Hematopoietic multipotent progenitor cell (in vitro differentiated cells): ENCODE measurements at places on chromosomes 13 and 19. TPM values are rescaled to one million over a fixed set of nuclear protein-coding genes. Genes with fewer than 3 reads are reported as not detected.

Gene PSG1
- total RNA-seq: not detected

Gene MIDN
- total RNA-seq: 64.9 TPM

Gene LILRB3
- 1.1 TPM for total RNA-seq

Gene ZNF480
- 3.2 TPM for total RNA-seq

Gene SWSAP1
- 4.6 TPM for total RNA-seq

Gene ZFP82
- 3.0 TPM for total RNA-seq

Gene RSPH6A
- total RNA-seq: 0.27 TPM

Gene ZNF534
- under 0.01 TPM for total RNA-seq

Gene LYL1
- total RNA-seq: 305 TPM

Gene PLEKHA4
- total RNA-seq: 10.8 TPM

Gene CASP14
- not detected for total RNA-seq

Gene CBY2
- not detected for total RNA-seq

Gene ZNF700
- 4.3 TPM for total RNA-seq

Gene CERS1
- 0.27 TPM for total RNA-seq

Gene CYP4F12
- total RNA-seq: 0.27 TPM

Gene FBXO17
- total RNA-seq: 0.27 TPM

Gene MEDAG
- not detected for total RNA-seq

Gene ZNF530
- total RNA-seq: 5.1 TPM

Gene LRRC8E
- 0.27 TPM for total RNA-seq

Gene TNNT1
- total RNA-seq: not detected

Gene NLRP5
- total RNA-seq: not detected

Gene CEACAM4
- 12.7 TPM for total RNA-seq
